ENCODE measurements at places on chromosomes 16 and 17. TPM values are rescaled to one million over a fixed set of nuclear protein-coding genes. Genes with fewer than 3 reads are reported as not detected.

The RNF112 gene
- 0.11 TPM for total RNA-seq

- peak; percentile 74 for DNase-seq
Observed at GRCh38 chr16:28277537-28278388, 14.6 kb upstream of the SBK1 start.

DNA sequence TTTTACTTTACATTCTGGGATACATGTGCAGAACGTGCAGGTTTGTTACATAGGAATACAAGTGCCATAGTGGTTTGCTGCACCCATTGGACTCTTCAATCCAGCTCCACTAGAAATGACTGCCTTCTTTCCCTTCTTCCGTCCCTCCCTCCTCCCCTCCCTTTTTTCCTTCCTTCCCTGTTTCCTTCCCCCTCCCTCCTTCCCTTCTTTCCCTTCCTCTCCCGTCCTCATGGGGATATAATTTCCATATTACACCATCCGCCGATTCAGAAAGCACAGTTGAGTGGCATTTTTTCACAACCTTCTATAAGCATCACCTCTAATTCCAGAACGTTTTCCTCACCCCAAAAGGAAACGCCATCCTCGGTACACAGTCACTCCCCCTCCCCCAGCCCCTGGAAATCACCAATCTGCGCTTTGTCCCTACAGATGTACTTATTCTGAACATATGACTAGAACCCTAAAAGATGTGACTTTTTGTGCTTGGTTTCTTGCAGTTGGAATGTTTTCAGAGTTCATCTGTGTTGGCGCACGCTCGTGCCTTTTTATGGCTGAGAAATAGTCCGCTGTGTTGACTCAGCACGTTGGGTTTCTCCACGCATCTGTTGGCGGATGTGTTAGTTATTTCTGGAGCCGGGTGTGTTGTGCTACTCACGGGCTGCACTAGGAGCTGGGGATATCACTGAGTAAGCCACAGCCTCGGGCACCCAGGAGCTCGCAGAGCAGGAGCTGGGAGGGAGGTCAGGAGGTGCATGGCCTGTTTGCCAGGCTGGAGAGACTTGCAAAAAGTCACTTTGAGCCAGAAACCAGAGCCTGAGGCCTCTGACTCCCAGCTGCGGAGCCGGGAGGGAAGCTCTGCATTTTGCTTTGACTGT is 336.4 kb downstream of the SEC14L1 start:
- DNase-seq = peak; percentile 30

- no peak for DNase-seq
Observed at GRCh38 chr17:57138030-57138911, 53.2 kb downstream of the AKAP1 start.

DNA sequence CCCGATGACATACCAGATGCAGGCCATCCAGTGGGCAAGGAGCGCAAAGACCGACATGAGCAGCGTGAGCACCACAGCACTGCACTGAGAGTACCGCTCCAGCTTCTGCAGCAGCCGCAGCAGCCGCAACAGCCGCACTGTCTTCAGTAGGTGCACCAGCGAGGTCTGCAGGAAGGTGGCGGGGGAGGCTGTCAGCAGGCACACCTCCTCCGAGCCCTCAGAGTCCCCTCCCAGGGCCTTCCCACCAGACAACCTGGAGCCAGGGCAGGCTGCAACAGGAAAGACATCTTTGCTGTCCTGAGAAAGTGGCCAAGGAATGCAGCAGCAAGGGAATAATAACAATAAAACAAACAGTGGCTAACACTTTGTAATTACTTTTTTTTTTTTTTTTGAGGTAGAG is 9.1 kb downstream of the KCNH4 start:
- DNase-seq = no peak

- DNase-seq = no peak
Observed at GRCh38 chr17:79936641-79937381, 97.6 kb upstream of the CBX4 start.
